GM18507 (cell line): ENCODE measurements at places on chromosomes 7 and 10.
A peak's percentile ranks its signal among the peaks of the same experiment; 100 is the strongest.

DNA sequence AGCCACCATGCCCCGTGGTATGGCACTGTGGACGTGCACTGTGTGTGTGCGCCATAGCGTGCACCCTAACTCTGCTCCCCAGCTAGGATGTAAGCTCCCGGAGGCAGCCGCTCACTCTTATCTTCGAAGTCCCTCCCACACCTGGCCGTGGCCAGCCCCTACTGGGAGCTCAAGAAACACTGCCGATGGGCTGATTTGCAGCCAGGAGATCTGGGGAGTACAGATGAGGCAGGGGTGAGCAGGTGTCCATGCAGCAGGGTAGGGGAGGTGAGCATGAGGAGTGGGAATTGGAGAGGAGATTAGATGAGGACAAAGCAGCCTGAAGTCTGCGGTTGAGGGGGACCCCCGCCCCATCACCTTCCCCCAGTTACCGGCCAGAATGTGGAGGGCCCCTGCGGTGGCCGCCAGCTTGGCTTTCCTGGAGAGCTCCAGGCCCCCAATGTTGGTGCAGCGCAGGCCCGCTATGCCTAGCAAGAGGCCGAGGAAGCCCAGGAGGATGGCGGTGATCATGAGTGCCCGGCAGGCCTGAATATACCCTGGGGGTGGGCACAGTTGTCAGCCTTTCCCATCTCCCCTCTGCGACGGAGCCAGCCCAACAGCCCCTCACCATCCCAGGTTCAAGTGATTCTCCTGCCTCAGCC lies 3.6 kb downstream of the CLDN15 start:
- DNase-seq = no peak

DNA sequence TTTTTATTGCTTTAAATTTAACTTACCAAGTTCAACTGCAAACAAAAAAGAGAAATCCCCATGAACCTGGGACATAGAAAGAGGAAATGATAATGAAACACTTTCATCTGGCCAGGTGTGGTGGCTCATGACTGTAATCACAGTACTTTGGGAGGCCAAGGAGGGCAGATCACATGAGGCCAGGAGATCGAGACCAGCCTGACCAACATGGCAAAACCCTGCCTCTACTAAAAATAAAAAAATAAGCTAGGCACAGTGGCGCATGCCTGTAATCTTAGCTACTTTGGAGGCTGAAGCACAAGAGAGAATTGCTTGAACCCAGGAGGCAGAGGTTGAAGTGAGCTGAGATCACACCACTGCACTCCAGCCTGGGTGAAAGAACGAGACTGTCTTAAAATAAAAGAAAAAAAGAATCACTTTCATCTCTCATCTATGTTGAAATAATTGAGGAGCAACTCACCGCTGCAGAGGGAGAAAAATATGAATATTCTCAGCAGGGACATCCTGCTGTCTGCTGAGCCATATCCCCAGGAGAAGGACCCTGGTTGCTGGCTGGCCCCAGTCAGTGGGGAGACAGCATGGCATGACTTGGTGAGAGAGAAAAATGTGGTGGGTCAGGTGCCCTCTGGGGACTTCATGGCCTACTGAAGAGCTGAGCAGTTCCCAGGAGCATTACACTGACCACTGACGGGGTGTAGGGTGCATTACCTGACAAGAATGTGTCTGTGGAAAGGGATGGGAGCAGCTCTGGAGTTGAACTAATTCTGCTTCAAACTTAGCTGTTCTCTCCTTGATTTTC lies 22.8 kb upstream of the TARP start:
- no peak for DNase-seq

DNA sequence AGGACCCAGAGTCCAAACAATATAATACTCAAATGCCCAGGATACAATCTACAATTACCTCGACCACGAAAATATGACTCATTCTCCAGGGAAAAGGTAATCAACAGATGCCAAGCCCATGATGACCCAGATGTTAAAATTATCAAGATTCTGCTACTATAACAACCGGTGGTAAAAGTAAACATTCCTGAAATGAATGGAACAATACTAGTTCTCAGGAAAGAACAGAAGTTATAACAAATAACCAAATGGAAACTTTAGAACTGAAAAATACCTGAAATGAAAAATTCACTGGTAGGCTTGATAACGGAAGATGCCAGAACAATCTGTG lies 34.1 kb upstream of the GUSB start:
- DNase-seq = no peak

- DNase-seq = no peak
Observed at GRCh38 chr10:26909753-26910152, 49.0 kb upstream of the ABI1 start.

DNA sequence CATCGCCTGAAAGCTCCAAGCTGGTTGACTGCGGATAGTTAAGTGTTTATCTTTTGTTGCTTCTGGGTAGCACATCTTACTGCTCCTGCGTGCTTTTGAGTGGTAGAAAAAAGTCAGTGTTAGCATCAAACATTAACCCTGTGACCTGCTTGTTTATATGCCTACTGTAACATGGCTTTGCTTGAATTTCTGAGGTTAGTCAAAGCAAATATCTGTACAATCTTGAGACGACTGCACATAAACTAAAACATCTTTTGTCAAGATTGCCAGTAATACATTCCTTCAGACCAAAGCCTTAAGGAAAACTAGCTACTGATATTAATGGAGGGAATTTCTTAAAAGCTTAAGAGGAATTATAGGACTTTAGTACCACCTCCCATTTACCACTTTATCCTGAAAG lies 163.7 kb downstream of the BAMBI start:
- DNase-seq = no peak

DNA sequence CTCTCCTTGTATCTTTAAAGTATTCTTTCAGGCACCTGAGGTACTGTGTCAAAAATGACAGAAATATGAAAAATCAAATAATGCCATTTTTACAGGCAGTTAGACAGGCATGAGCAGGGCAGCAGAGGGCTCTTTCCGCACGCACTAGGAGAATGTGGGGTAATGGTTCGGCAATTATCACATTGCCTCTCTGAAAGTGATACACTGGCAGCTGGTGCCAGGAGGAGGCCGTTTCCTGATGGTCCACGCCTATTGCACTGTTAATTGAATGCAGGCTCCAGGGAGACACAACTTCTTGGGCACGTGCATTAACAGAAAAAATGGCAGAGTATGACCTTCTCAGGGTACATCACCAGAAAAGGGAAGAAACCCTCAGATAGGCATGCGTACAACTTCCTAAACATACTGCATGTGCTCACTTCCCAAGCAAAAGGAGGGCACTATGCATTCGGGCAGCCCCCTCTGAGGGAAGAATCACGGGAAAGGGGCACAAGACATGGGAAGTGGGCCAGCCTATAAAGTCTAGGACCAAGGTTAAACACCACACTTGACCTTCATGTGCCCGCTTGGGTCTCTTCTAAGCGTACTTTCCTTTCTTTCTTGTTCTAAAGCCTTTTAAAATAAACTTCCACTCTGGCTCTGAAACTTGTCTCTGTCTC lies 161.7 kb downstream of the TNS3 start:
- DNase-seq = no peak

GRCh38 chr7:132488634-132489302 lies 87.5 kb downstream of the PLXNA4 start:
- no peak for DNase-seq

DNA sequence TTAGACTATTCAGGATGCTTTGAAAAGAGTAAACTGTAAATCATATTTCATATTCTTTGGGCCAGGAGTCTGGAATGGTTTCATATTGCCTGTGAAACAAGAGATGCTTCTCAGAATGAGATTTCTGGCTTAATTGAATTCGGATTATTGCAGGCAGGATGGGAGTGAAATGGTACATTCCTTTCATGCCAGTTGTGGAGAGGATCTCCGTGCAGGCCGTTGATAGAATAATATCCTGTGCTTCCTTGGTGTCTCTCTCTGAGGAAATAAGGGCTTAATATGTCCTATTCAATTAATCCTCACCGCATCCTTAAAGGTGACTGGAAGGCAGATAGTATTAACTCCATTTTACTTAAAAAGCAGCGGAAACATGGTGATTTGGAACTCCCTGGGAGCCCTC lies 56.6 kb downstream of the CUX1 start:
- no peak for DNase-seq

DNA sequence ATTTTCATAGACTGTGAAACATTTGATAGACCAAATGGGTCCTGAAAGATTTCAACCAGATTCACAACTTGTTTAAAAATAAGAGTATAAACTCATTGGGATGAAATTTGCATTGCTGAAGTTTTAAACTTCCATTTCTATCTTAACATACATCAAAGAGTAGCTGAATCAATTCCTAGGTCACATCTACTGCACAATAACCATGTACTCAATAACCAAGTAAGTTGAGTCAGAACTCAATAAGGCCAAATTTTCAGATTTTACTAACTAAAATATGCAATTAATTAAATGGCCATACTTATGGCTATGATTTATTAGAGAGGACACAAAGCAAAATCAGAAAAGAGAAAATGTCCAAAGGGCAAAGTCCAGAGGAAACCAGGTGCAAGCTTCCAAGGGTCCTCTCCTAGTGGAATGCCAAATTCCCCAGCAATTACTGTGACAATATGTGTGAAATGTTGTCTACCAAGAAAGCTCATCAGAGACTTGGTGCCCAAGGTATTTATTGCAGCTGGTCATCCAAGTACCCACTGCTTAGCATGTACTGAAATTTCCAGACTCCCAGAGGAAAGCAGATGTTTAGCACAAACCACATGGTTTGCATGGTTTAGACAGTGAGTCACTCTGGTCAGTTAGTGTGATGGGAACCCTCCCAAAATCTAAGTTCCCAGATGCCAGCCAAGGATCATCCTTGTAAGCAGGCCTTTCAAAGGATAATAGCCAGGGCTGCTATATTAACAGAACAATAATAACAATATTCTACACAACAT lies 238.9 kb downstream of the IPMK start:
- DNase-seq = no peak

GRCh38 chr10:110919349-110919931 lies at the start of gene SHOC2:
TSS of gene SHOC2 (plus strand) at chr10:110919604. CDS start at chr10:110964359, 44,755 bp downstream.
- peak; percentile 79 for DNase-seq

DNA sequence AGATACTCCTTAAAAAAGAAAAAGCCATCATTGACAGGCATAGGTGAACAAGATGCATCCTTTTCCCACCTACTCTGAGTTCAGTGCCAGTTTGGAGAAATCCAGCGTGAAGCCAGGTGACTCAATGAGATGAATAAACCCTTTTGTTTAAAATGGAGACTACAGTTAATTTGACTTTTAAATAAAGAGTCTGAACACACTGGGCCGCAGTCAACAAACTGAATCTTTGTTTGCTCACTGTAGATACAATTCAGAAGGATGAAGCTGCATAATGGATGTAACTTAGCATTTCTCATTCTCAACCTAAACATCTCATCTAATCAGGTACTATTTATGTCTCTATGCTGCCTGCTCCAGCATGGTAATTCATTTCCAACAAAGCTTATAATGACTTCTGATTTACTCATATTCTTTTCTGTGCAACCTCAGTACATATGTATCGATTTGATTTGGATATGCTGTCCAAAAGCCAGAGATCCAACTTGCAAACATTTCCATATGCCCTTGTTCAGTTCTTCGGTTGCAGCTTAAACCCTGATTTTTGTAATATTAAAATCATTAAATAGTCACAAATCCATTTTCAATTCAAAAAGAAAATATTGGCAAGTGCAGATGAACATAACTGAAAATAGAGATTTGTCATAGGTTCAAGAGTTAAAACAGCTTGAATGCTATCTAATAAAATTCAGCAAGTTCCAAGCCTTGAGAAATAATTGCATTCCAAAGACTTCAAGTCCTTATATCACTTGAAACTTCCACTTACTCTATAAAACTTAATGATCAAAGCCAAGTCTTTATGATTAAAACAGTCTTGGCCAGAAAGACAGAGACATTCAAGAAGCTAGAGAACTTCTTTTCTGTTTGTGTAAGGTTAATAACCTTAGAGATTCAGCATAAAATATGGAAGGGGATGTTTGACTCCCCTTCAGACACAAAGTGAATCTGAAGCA lies 67.8 kb downstream of the CPVL start:
- no peak for DNase-seq

GRCh38 chr7:150519310-150519709 lies 4.6 kb downstream of the GIMAP7 start:
- DNase-seq = no peak

GRCh38 chr7:81725812-81726127 lies 44.1 kb downstream of the HGF start:
- DNase-seq = no peak

- no peak for DNase-seq
Observed at GRCh38 chr10:93062514-93063143, 2.0 kb downstream of the CYP26C1 start.

- no peak for DNase-seq
Observed at GRCh38 chr7:141664450-141664849, 37.5 kb downstream of the DENND11 start.

DNA sequence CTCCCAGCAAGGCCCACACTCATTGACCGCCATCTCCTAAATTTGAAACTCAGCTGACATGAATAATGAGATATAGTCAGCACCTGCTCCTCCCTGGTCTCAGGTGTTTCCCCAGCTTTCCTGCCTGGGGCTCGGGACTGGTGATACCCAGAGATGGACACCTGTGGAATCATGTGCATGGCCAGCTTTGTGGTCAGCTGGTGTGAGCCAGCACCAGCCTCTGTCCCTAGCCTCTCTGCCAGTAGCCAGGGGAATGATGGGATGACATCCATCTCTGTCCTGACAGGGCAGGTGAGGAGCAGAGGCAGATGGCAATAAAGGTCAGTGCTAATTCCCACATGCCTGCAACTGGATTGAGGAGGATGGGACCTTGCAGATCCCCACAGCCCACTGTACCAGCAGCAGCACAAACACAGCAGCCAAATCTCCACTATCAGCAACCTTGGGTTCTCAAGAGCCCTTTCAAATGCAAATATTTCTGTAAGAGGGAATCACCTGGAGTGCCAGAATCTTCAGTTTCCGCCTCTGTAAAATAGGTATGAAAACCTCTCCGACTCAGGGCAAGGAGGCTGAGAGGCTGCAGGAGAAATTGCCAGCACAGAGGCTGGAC lies 329.2 kb upstream of the ZMIZ1 start:
- no peak for DNase-seq

- DNase-seq = no peak
Observed at GRCh38 chr7:32694182-32694581, 197.4 kb downstream of the KBTBD2 start.

- no peak for DNase-seq
Observed at GRCh38 chr10:93751832-93752231, 5.9 kb upstream of the LGI1 start.

- no peak for DNase-seq
Observed at GRCh38 chr7:148563583-148564274, 26.8 kb upstream of the C7orf33 start.

DNA sequence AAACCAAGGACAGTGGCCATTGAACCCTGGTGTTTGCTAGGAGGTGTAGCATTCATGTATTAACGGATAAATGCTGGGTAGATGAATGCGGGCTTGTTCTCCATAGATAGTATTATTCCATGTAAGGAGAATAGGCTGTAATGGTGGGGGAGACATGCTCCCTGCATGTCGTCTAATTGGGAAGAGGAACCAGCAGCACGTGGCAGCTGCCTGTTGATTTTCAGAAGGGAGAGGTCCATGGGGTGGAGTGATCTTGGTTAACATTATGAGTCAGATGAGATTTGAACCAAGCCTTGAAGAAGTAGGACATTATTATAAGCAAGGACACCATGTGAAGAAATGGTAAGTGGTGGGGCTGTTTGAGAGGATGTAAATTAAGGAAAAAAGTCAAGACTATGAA lies 112.5 kb downstream of the WNT2 start:
- no peak for DNase-seq

- DNase-seq = no peak
Observed at GRCh38 chr7:50826371-50827172, 43.9 kb upstream of the GRB10 start.
